Placental pericyte (primary cell): ENCODE measurements at places on chromosomes 5 and 9. TPM values are rescaled to one million over a fixed set of nuclear protein-coding genes. Genes with fewer than 3 reads are reported as not detected.

MROH2B gene
- total RNA-seq, result not detected in 2 replicates

PCDHGB5 gene
- total RNA-seq, result 27.3 and 27.4 TPM in 2 replicates

PCDHA5 gene
- not detected in 2 replicates for total RNA-seq

IFNA13 gene
- total RNA-seq, result not detected in 2 replicates
